Uterus (tissue), 4 donors: ENCODE measurements at places on chromosomes 12 and 14. TPM values are rescaled to one million over a fixed set of nuclear protein-coding genes. Genes with fewer than 3 reads are reported as not detected.

Gene SMCO2
- total RNA-seq: not detected

Gene TAS2R14
- 0.26 TPM for total RNA-seq

Gene TAS2R43
- total RNA-seq: 0.29 TPM

Gene CFAP251
- 135 TPM for total RNA-seq

DNA sequence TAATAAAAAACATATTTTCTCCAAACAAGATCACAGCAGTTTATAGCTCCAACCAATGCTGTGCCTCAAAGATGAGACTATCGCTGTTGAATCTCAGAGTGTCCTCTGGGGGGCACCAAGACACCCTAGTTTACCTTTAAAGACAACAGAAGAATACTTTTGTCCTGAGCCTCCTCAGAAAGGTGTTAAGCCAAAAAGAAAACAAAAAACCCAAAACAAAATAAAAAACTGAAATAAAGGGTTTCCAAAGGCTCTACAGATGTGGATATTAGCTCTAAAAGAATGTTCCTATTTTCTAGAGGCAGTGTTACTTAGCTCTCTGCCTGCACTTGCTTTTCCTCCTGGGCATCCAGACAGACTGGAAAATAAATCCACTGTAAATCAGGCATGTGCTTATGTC is 86.9 kb upstream of the TTC7B start:
- DNase-seq: peak; percentile 66

DNA sequence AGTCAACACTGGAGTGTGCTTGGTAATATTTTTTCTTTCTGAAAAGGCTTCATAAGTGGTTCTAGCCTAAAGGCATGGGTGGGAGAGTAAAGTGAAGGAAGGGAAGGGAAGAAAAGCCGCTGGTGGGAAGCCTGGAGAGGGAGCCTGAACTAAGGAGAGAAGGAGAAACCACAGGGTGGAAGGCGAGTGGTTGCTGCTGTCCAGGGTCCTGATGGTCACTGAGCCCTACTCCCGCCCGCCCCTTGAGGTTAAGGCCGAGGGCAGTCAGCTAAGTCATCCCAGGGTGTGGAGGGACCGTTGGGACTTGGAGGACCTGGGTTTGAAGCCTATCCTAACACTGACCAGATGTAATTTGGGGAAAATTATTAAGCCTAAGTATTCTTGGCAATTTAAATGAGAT is 189.1 kb downstream of the PIWIL1 start:
- no peak for DNase-seq

Gene TNFAIP2
- 81.4 TPM for total RNA-seq

DNA sequence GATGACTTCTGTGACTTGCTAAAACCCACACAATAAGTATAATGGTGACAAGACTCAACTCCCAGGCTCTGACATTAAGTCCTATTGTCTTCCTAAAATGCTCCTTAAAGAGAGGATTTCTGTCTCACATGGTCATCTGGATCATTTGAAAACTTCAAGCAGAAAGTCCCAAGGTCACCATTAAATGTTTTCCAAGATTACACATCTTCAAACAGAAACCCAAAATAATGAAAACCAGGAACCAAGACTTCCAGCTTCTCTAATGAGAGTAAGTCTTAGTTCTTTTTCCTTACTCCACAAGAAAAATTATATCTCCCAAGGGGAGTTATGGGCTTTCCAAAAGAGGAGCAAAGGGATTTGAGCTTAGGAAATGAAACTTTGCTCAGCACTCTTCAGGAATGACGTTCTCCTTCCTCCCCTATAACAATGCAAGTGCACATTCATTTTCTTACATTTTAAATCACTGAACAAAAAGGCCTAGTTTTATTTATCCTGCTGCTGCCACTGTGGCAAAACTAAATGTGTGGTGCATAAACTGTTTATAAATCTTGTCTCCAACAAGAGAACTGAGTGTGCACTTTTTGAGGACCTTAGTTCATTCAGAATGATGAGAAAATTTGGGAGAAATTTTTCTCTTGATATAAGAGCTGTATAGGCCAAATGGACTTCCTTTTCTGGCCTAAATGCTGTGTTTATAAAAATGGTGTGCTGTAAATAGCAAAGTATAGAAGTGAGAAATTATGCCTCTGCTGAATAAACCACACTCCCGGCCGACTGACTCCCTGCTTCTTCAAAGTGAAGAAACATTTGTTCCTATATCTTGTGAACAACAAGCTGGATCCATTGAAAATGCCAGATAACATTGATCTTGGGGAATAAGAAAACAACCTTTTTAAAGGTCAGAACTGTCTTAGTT is 148.4 kb upstream of the PLEKHG7 start:
- DNase-seq: no peak

Gene GALNT16
- total RNA-seq: 2.1 TPM
